Pulmonary artery endothelial cell (primary cell): ENCODE measurements at places on chromosomes 4 and X.

DNA sequence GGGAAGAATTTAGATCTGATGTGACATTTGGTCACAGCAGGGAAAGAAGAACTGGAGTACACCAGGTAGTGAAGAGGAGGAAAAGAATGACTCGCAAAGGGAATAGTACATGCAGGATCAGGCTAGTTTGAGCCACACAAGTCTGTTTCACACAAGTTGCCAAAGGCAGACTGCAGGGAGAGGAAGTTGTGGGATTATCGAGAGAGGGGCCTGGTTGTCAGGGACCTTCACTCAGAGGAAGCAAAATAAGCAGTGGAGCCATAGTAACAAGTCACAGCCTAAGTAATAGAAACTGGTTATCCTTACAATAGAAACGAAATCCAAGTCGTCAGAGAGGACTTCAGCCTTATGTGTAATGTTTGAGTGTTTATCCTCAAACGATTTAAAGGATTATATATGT is 316.7 kb upstream of the HTR2C start:
- DNase-seq: no peak

DNA sequence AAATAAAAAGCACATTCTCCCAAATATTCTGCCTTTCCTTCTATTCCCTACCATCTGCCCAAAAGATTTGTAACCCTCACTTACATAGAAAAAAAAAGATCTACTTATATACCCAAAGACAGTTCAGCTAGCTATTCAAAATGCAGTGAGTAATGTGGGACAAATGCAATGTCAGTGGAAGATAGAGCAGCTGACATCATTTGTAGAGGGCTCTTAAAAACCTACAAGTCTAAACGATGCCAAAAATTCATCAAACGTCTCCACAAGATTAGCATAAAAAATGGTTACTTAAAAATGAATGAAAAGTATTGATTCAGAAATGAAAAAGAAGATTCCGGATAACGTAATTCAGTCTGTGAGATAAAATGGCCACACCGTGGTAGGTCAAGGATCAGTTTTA is 96.5 kb downstream of the ASB9 start:
- DNase-seq: no peak

GRCh38 chrX:68196939-68197791 is 236.1 kb downstream of the OPHN1 start:
- no peak for DNase-seq

DNA sequence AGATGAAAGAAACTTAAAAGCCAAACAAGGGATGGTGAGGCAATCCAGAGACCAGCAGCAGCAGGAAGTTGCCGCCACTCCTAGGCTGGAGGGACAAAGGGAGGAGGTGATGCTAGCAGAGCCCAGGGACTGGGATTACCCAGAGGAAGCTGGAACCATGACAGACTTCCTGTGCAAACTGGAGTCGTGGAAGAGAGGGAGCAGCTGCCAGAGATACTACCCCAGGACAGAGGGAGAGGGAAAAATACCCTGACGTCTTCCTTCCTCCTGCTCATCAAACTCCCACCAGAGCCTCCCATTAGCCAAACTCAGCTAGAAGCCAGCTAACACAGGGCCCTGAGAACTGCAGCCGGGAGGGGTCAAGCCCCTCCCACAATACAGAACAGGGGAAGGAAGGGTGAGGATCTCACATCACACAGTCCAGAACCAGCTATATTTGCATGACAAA is 101.2 kb upstream of the KLF3 start:
- DNase-seq: peak; percentile 13

GRCh38 chrX:150692296-150692695 is 900 bp upstream of the MTMR1 start:
- DNase-seq: no peak

DNA sequence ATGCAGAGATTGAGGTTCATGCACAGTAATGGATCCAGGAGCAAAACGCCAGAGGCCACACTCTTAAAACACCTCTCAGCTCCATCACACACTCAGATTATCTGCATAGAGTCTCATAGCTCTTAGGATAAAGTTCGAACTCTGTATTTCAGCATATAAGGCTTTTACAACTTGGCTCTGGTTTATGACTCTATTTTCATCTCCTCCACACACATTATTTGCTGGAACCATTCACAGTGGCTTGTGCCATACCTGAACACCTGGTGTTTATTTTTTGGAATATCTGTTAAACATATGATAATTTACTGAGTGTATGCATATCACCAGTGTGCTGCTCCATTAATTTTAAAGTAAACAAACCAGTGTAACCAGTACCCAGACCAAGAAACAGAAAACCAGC is 27.2 kb downstream of the RASL11B start:
- DNase-seq: no peak

- peak; percentile 32 for DNase-seq
These were observed 162.8 kb downstream of the FBXO8 start for GRCh38 chr4:174120446-174121295.

GRCh38 chr4:54560513-54560912 is 97.2 kb upstream of the KIT start:
- DNase-seq: no peak

- no peak for DNase-seq
These were observed 243.8 kb upstream of the HHIP start for GRCh38 chr4:144402176-144402575.

DNA sequence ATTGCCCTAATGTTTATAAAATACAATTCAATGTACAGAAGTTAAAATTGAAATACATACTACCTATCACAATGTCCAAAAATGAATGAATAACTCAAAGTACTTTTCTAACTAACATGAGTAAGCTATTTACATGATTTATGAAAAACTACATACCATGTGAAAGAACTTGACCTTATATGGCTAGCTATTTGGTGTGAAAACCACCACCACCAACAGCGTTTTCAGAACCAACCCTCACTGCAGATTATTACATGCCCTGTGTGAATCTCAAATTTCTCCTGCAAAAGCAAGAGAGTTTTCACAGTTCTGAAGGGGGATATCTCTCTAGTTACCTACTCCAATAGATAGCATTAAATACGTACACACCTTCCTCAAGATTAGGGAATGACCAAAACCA is 198.5 kb downstream of the SPATA18 start:
- DNase-seq: no peak

DNA sequence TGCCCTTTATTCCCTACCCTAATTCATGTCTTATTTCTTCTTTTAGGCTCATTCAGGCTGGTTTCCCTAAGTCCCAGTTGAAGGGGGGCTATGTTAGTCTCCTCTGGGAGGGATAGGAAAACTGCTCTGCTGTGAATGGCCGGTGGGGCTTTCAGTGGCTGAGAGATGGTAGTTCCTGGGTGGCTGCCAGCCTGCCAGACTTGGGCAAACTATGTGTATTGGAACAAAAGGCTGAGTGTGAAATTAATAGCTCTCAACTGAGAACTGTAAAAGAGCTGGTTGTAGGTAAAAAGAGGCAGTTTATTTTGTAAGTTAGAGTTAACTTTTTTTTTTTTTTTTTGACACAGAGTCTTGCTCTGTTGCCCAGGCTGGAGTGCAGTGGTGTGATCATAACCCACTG is 28.8 kb downstream of the ARHGAP10 start:
- no peak for DNase-seq

DNA sequence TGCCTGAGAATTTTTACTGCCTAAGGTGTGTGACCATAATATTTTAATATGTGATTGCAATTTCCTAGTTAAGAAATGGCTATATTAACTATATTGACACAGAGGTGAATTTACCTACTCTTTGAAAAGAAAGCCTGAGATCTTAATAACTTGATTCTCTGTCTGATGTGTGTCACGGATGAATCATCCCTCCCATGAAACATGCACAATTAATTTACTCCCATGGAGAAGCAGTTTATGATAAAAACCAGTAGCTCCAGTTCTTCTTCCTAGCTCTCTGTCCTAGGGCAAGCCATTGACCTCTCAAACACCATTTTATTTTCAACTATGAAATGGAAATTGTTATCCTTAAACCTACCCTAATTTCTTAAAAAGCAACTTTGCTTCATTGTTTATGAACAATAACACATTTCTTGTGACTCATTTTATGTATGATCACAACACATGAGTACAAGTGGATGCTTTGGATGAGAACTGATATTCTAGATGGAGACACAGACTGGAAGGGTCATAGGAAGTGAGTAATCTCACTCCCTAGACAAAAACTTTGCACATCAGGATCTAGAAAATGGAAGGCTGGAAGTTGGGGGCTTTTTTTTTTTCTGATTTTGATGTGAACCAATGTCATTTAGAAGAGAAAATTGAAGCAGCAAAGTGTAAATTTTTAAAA is 438.3 kb downstream of the GPAT3 start:
- no peak for DNase-seq

DNA sequence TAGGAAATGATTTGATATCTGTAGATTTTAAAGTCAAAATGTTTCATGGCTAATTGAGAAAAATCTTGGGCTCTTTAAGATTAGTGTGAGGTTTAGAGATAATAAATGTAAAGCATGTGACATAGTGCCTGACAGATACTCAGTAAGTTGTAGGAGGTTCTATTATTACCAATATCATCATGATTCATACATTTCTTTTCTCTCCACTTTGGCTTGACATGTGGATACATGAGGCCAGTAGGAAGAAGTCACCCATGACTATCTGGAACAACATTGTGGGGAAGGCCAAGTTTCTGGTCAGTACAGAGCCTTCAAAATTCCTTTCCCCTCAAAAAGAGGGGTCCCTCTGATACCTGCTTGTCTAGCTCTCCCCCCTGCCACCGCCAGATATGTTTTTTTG is 91.2 kb upstream of the SORBS2 start:
- no peak for DNase-seq

GRCh38 chr4:8744083-8744805 is 127.4 kb downstream of the HMX1 start:
- no peak for DNase-seq

DNA sequence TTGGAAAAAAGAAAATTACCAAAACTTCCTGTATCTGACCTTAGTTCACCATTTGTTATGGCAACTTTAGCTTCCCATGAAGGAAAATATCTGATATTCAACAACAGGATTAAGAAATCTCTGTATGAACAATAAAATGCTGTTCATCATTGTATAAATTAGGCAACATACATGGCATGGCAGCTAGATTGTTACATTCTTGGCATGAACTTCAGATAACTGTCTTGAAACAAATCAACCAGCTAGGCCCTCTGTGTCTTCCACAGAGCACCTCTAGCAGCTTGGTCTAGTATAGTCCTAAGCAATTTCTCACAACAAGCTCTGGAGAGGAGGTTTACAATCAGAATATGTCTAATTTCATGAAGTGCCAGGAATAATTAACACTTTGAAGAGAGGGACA is 105.4 kb upstream of the PCDH7 start:
- no peak for DNase-seq

- DNase-seq: no peak
These were observed 22.2 kb downstream of the CLCN4 start for GRCh38 chrX:10178866-10179463.

GRCh38 chr4:133081246-133081645 is 67.8 kb upstream of the PCDH10 start:
- no peak for DNase-seq

- no peak for DNase-seq
These were observed 613.3 kb downstream of the BCOR start for GRCh38 chrX:39484159-39485068.

DNA sequence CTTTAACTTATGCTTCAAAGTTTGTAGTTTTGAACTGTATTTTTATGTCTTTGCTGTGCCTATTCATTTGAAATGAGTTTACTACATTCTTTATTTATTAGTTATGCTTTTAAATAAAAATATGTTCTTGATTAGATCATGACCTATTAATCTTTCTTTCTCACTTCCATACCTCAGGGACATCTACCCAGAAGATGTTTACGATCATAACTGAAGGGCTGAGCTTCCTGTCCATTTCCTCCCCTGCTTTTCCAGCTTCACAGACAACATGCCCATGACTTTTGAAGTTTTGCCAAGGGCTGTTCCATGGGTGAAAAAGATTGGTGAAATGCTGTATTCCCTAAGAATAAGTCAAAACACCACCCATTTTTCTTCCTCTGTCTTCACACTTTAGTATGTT is 99.7 kb upstream of the DDIT4L start:
- peak; percentile 32 for DNase-seq

GRCh38 chr4:112546476-112546875 is 30.5 kb upstream of the NEUROG2 start:
- no peak for DNase-seq

DNA sequence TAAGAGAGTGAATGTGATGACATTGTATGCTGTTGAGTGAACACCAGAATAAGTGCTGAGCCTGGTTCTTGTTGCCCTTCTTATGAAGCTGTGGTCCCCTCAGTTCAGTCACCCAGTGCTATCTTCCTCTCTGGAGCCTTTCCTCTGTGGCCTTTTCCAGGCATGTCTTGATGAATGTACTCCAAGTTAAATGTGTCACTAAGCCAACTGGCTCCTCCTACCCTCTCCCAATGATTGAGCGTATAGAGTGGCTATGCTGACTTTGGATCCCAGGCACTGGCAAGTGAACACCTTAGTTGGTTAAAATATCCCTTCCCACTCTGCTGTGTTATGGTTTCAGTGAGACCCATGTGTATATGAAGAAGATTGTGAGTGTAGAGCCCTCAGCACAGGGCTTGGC is 134.1 kb upstream of the MAMLD1 start:
- no peak for DNase-seq
